ENCODE measurements at places on chromosomes 2 and 18. TPM values are rescaled to one million over a fixed set of nuclear protein-coding genes. Genes with fewer than 3 reads are reported as not detected.

DNA sequence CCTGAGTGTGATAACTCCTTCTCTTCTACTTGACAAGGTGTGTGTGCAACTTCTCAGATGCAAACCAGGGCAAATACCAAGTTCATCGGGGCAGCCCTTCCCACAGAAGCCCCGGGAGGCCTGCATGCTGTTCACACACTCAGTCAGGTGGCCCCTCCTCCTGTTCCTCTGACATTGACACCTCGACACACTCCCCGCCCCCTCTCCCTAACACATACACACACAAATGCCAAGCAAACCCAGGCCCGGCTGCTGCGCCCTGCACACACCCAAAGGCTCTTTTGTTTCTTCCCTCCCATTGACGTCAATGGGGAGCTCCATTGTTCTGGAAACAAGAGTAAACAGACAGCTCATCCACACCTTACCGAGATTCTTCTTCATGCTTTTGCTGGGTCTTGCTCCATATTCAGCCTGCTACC is 1.7 kb upstream of the PER2 start:
- peak; percentile 26 for DNase-seq
- H3K4me1 ChIP-seq, result peaks cover 15% of the 10 kb centered on the region
- H3K36me3 ChIP-seq, result no peaks in the 10 kb centered on the region
- H3K27me3 ChIP-seq, result peaks cover 28% of the 10 kb centered on the region
- peak overlapping the region; percentile 9 for H3K27ac ChIP-seq
- H3K4me3 ChIP-seq, result peak overlapping the region; percentile 17

HOXD9 gene
- 0.56 TPM for total RNA-seq

- peaks cover 2% of the 10 kb centered on the region for H3K27me3 ChIP-seq
- no peak overlapping the region for H3K27ac ChIP-seq
- DNase-seq, result no peak
- H3K36me3 ChIP-seq, result no peaks in the 10 kb centered on the region
- no peak overlapping the region for H3K4me3 ChIP-seq
- H3K4me1 ChIP-seq, result no peaks in the 10 kb centered on the region
Observed at GRCh38 chr18:35998967-35999366, 26.5 kb downstream of the RMP24 start.

- H3K36me3 ChIP-seq, result no peaks in the 10 kb centered on the region
- H3K4me3 ChIP-seq, result no peak overlapping the region
- H3K27ac ChIP-seq, result peak overlapping the region; percentile 11
Observed at GRCh38 chr2:128489526-128490273, 171.0 kb upstream of the HS6ST1 start.

DNA sequence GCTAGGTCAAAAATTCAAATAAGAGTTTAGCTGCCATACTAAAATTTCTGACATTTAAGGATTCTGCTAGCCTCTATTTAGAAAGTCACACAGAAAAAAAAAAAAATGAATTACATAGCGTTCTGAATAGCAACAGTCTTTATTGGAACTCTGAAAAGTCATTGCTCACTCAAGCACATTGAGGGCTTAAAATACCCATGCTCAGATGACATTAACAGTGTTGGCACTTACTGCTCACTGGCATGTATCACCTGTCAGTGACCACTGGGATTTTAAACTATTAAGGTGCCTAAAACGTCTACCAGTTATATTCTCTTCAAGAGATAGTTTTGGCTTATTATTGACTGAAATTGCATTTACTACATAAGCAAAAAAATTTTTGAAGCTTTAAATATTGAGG is 468.0 kb upstream of the SPHKAP start:
- DNase-seq, result no peak
- H3K27me3 ChIP-seq, result no peaks in the 10 kb centered on the region
- H3K4me1 ChIP-seq, result no peaks in the 10 kb centered on the region
- H3K27ac ChIP-seq, result no peak overlapping the region
- no peaks in the 10 kb centered on the region for H3K36me3 ChIP-seq

DNA sequence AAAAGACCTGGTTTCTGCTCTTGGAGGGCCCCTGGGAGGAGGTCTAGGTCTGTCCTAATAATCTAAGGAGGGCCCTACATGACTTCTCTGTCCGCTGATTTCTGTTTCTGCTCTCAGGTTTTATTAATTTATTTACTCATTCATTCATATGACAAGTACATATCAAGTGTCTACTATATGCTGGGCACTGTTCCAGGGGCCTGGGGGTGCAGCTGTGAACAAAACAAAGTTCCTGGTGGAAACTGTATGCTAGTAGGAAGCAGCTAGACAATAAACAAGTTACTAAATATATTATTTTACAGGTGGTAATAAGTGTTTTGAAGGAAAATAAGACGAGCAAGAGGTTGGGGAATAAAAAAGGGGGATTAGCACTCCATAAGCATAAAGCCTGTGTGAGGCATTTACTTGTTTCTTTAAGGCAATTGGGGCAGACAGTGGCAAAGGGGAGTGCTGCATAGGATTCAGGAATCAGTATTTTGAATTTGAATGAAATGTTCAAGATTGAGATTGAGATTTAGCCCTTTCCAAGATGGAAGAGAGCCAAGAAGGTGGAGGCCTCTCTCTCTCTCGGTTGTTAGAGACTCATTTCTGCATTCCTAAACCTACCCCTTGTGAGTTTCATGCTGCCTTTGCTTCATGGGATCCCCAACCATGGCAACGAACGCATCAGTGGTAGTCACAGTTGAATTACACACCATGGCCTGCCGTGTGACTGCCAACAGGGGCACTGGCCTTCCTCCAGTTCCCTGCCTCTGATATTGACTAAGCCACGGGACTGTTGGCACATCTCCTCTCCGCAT is 28.3 kb downstream of the DRC1 start:
- H3K27ac ChIP-seq, result no peak overlapping the region
- H3K36me3 ChIP-seq, result no peaks in the 10 kb centered on the region
- DNase-seq, result no peak
- no peaks in the 10 kb centered on the region for H3K4me1 ChIP-seq
- peaks cover 5% of the 10 kb centered on the region for H3K27me3 ChIP-seq

- H3K27me3 ChIP-seq, result peaks cover 7% of the 10 kb centered on the region
- H3K27ac ChIP-seq, result no peak overlapping the region
- H3K4me1 ChIP-seq, result peaks cover 8% of the 10 kb centered on the region
- DNase-seq, result no peak
- H3K36me3 ChIP-seq, result no peaks in the 10 kb centered on the region
Observed at GRCh38 chr2:128374711-128375413, 56.2 kb upstream of the HS6ST1 start.

NAT8 gene
- not detected for total RNA-seq

- H3K4me3 ChIP-seq, result peak within 1 kb of the TSS; percentile 93
- DNase-seq, result peak; percentile 61
- peaks cover 10% of the 10 kb centered on the region for H3K27me3 ChIP-seq
- H3K36me3 ChIP-seq, result peaks cover 26% of the 10 kb centered on the region
Observed at GRCh38 chr18:657311-658000, at the start of gene TYMS. Gene TYMS, plus strand, starts transcription at chr18:657653. Its CDS starts 90 bp downstream, at chr18:657743.

CPLX4 gene
- not detected for total RNA-seq

DNA sequence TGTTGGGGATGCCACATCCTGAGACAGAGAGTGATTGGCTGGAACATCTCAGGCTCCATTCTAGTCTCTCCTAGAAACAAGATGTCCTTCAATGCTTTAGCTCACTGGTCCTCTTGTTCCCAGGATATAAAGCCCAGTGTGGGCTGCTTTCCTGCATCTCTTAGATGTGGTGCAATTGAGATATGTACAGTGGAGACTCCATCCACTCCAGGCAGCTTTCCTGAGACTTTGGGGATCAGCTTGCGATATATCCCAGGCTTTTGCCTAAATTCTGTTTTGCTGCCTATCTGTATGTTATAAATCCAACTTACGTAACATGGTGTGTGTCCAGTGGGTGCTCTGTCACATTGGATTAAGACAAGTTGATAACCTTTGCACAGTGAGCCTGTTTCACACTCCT is 264.9 kb downstream of the SUCLG1 start:
- no peaks in the 10 kb centered on the region for H3K27me3 ChIP-seq
- no peak overlapping the region for H3K4me3 ChIP-seq
- DNase-seq, result no peak
- no peaks in the 10 kb centered on the region for H3K36me3 ChIP-seq

IL37 gene
- not detected for total RNA-seq
